Breast epithelium (tissue), 4 donors: ENCODE measurements at places on chromosomes 12 and 14.

DNA sequence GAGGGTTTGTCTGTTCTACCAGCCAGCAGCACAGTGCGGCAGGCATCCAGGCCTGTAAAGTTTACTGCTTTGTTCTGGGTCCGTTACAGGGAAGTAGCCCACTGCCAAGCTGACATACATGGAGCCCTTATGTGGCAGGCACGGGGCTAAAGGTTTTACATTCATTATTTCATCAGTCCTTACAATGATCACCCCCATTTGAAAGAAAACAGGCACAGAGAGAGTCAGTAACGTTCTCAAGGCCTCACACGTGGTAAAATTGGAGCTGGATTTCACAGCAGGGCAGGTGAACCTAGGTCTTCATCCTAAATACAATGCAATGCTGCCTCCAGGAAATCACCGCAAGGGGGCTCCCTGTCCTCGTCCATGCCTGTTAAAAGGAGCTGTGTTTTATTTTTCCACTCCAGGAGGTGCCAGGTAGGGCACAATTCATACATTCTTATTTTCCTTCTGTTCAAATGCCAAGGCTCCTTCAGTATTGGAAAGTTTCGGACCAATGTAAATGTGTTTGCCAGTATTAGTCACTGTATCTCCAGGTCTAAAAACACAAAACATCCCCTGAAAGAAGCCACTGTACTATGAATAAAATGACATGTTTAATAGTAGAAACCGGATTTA is 172.2 kb upstream of the GZMB start:
- H3K4me1 ChIP-seq = no peaks in the 10 kb centered on the region
- no peaks in the 10 kb centered on the region for H3K36me3 ChIP-seq
- H3K4me3 ChIP-seq = no peak overlapping the region
- DNase-seq = peak; percentile 67
- H3K27me3 ChIP-seq = no peaks in the 10 kb centered on the region

- no peak overlapping the region for H3K27ac ChIP-seq
- DNase-seq = no peak
- H3K4me3 ChIP-seq = no peak overlapping the region
- H3K27me3 ChIP-seq = no peaks in the 10 kb centered on the region
- peaks cover 6% of the 10 kb centered on the region for H3K36me3 ChIP-seq
These were observed 13.0 kb downstream of the TCP11L2 start for GRCh38 chr12:106315523-106315922.

GRCh38 chr14:59293935-59294661 is 105.6 kb downstream of the DAAM1 start:
- no peak for DNase-seq
- no peaks in the 10 kb centered on the region for H3K4me1 ChIP-seq
- H3K27ac ChIP-seq = peak overlapping the region; percentile 87
- H3K4me3 ChIP-seq = no peak overlapping the region
- H3K36me3 ChIP-seq = no peaks in the 10 kb centered on the region

GRCh38 chr12:75571204-75571603 is 59.8 kb upstream of the KRR1 start:
- H3K36me3 ChIP-seq = no peaks in the 10 kb centered on the region
- no peak for DNase-seq
- peak overlapping the region; percentile 27 for H3K27ac ChIP-seq
- H3K4me1 ChIP-seq = no peaks in the 10 kb centered on the region
- H3K27me3 ChIP-seq = no peaks in the 10 kb centered on the region
- no peak overlapping the region for H3K4me3 ChIP-seq

- no peak overlapping the region for H3K27ac ChIP-seq
- H3K36me3 ChIP-seq = peaks cover 4% of the 10 kb centered on the region
- H3K4me1 ChIP-seq = no peaks in the 10 kb centered on the region
- DNase-seq = no peak
- H3K4me3 ChIP-seq = no peak overlapping the region
- no peaks in the 10 kb centered on the region for H3K27me3 ChIP-seq
These were observed 22.3 kb downstream of the IFT43 start for GRCh38 chr14:76007852-76008251.

- H3K27me3 ChIP-seq = no peaks in the 10 kb centered on the region
- H3K36me3 ChIP-seq = no peaks in the 10 kb centered on the region
- no peak overlapping the region for H3K4me3 ChIP-seq
- no peaks in the 10 kb centered on the region for H3K4me1 ChIP-seq
These were observed 1028.2 kb upstream of the USP15 start for GRCh38 chr12:61232040-61232439.

DNA sequence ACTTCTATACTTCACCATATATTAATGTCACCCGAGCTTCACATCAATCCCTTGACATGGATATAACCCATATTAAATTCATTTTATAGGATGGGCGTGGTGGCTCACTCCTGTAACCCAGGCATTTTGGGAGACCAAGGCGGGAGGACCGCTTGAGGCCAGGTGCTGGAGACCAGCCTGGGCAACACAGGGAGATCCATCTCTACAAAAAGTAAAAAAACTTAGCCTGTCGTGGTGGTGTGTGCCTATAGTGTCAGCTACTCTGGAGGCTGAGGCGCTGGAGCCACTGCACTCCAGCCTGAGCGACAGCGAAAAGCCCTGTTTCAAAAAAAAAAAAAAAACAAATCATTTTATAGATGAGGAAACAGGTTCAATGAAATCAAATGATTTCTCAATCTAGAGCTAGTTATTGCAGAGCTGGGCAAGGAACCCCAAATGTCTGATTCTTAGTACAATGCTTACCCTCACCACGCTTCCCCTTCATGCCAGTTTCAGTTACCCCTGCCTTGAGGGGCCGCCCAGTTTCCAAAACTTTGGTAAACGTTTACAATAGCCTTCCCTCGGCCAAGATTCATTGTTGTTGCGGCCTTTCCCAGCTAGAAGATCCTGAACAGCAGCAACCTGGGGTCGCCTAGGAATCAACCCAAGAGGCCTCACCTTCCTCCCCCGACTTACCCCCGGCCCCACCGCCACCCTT is 751 bp downstream of the PSMB5 start:
- H3K27ac ChIP-seq = peak overlapping the region; percentile 96
- H3K27me3 ChIP-seq = no peaks in the 10 kb centered on the region
- peak overlapping the region; percentile 81 for H3K4me3 ChIP-seq
- peaks cover 6% of the 10 kb centered on the region for H3K4me1 ChIP-seq

DNA sequence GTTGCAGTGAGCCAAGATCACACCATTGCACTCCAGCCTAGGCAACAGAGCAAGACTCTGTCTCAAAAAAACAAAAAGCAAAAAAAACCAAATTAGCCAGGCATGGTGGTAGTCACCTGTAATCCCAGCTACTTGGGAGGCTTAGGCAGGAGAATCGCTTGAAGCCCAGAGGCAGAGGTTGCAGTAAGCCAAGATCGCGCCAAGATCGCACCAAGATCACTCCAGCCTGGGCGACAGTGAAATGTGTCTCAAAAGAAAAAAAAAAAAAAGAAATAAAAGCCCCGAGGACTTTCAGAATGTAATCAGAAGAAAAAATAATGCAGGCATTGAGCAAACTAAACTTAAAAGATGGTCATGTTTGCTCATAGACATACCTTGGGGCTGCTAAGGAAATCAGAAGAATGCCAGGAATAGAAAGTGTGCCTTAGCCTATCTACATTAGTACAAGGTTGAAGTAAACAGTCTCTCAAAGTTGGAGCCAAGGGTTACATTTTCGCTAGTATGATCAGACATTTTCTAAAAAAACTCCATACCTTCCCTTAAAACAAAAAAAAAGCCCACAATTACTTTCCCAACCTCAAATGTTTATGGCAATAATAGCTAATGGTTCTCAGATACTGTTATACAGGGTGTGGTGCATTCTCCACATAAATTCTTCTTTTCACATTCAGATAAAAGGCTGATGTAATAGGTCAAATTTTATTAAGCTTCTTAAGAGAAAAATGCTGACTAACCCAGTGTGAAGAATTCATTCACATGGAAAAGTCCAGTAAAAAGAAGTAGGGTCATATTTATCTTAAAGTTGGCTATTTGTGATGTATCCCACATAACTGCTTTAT is 15.8 kb downstream of the DTD2 start:
- DNase-seq = no peak
- no peaks in the 10 kb centered on the region for H3K27me3 ChIP-seq
- no peak overlapping the region for H3K4me3 ChIP-seq
- no peaks in the 10 kb centered on the region for H3K36me3 ChIP-seq
- no peaks in the 10 kb centered on the region for H3K4me1 ChIP-seq

DNA sequence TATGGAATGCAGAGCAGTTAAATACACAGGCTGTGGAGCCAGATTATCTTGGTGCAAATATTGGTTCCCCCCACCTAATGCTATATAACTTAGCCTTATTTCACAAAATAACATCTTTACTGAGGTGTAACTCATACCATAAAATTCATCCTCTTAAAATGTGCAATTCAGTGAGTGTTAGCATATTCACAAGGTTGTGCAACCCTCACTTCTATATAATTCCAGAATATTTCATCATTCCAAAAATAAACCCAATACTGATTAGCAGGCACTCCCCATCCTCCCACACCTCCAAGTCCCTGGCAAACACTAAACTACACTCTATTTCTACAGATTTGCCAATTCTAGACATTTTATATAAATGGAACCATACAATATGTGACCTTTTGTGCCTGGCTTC is 116.3 kb upstream of the CNTN1 start:
- H3K4me3 ChIP-seq = no peak overlapping the region
- no peak overlapping the region for H3K27ac ChIP-seq
- no peaks in the 10 kb centered on the region for H3K36me3 ChIP-seq
- DNase-seq = no peak
- no peaks in the 10 kb centered on the region for H3K27me3 ChIP-seq

- no peaks in the 10 kb centered on the region for H3K4me1 ChIP-seq
- peak; percentile 65 for DNase-seq
- no peaks in the 10 kb centered on the region for H3K36me3 ChIP-seq
- H3K27me3 ChIP-seq = no peaks in the 10 kb centered on the region
- H3K4me3 ChIP-seq = no peak overlapping the region
These were observed 8.5 kb upstream of the SOCS2 start for GRCh38 chr12:93563807-93564538.
